ENCODE measurements at places on chromosomes 4 and X.

- no peak for DNase-seq
- H3K4me1 ChIP-seq: peaks cover 6% of the 10 kb centered on the region
- H3K4me3 ChIP-seq: no peak overlapping the region
- no peaks in the 10 kb centered on the region for H3K27me3 ChIP-seq
These were observed 30.2 kb downstream of the RBBP7 start for GRCh38 chrX:16839852-16840460.

- H3K36me3 ChIP-seq: peaks cover 52% of the 10 kb centered on the region
- H3K27me3 ChIP-seq: no peaks in the 10 kb centered on the region
- peak overlapping the region; percentile 10 for H3K27ac ChIP-seq
These were observed 85.5 kb downstream of the NFKB1 start for GRCh38 chr4:102586644-102587021.

- no peak overlapping the region for H3K27ac ChIP-seq
- H3K4me3 ChIP-seq: no peak overlapping the region
- H3K36me3 ChIP-seq: peaks cover 2% of the 10 kb centered on the region
- peaks cover 36% of the 10 kb centered on the region for H3K4me1 ChIP-seq
- H3K27me3 ChIP-seq: no peaks in the 10 kb centered on the region
These were observed 2.1 kb downstream of the GSTCD start for GRCh38 chr4:105710678-105711077.

DNA sequence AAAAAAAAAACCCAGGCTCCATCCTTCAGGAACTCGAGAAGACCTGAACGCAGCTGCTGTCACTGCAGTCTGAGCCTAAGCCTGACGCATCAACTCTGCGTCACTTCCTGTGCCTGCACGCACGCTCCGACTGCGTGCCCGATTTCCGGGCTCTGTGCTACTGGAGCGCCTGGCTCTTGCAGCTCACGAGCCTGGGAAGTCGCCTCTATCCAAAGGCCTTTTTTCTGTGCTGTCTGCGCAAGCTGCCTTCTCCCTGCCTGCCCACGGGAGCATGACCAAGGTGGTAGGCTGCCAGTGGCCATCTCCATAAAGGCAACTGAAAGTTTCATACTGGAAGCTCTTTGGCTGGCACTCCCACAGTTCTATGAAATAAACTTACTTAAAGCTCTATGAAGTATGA, 9.9 kb upstream of the GASK1B start:
- no peaks in the 10 kb centered on the region for H3K4me1 ChIP-seq
- no peak overlapping the region for H3K4me3 ChIP-seq
- peaks cover 1% of the 10 kb centered on the region for H3K27me3 ChIP-seq
- DNase-seq: no peak
- no peaks in the 10 kb centered on the region for H3K36me3 ChIP-seq
- no peak overlapping the region for H3K27ac ChIP-seq

- DNase-seq: no peak
- peaks cover 2% of the 10 kb centered on the region for H3K36me3 ChIP-seq
- H3K27ac ChIP-seq: peak overlapping the region; percentile 84
- peak overlapping the region; percentile 97 for H3K4me3 ChIP-seq
These were observed 1.3 kb downstream of the SLC9A7 start for GRCh38 chrX:46757593-46757992.

DNA sequence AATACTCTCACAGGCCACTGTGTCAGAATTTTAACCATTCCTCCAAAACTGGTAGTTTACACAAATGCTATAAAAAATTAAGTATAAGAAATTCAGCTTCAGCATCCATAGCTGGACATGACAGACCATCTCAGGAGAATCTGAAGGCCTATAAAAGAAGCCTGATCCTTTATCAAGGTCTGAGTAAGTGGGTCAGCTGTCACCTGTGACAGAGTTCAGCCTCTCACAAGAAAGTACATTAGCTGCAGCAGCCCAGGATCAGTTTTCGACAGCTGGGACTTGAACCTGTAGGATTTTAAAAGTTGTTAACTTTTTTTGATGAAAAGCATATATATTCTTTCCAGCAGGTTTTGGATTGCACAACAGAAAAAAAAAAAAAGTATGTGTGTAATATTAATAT, 60.7 kb downstream of the PPP3CA start:
- no peaks in the 10 kb centered on the region for H3K36me3 ChIP-seq
- no peak for DNase-seq
- no peak overlapping the region for H3K27ac ChIP-seq
- H3K27me3 ChIP-seq: no peaks in the 10 kb centered on the region

DNA sequence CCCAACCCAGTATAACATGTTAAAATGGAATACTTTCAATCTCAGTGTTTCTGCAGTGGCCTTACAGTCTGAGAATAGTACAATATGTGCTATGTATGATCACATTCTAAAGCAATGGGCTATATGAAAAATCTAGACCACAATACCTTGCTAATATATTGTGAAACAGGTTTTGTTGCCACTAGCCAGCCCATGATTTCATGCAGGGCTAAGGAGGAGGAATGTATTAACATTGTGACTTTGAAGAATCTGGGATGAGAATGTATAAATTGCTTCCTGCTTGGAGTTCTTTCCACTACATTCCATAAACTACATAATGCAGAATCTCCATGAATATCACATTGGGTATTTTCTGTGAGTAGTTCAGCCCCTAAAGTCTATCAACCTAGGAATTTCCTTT, 935.4 kb upstream of the GRIA3 start:
- H3K27ac ChIP-seq: no peak overlapping the region
- no peak for DNase-seq
- no peaks in the 10 kb centered on the region for H3K36me3 ChIP-seq

DNA sequence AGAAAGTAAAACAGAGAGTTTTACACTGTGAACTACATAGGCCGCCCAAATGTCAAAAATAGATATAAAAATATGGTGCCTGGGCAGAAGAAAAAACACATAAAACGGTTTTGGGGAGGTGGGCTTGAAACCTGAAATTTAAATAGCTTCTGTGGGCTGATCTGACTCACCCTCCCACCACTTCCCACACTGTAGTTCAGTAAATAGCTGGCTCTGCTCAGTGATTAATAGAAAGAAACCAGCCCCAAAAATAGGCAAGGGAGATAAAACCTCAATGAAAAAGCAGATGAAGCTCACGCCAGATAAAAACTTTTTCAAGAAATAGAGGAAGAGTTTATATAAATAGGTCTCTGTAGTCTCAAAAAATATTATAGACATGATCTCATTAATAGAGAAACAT, 13.2 kb upstream of the COX7B2 start:
- H3K4me3 ChIP-seq: no peak overlapping the region
- no peak for DNase-seq
- H3K27me3 ChIP-seq: no peaks in the 10 kb centered on the region
- no peaks in the 10 kb centered on the region for H3K4me1 ChIP-seq
